Activated CD4-positive, CD25-positive, alpha-beta regulatory T cell treated with anti-CD3 and anti-CD28 coated beads, Interleukin-2, amount 50 U/mL, for 24 hours (primary cell): ENCODE measurements at places on chromosomes 7 and 10.
A peak's percentile ranks its signal among the peaks of the same experiment; 100 is the strongest.

DNA sequence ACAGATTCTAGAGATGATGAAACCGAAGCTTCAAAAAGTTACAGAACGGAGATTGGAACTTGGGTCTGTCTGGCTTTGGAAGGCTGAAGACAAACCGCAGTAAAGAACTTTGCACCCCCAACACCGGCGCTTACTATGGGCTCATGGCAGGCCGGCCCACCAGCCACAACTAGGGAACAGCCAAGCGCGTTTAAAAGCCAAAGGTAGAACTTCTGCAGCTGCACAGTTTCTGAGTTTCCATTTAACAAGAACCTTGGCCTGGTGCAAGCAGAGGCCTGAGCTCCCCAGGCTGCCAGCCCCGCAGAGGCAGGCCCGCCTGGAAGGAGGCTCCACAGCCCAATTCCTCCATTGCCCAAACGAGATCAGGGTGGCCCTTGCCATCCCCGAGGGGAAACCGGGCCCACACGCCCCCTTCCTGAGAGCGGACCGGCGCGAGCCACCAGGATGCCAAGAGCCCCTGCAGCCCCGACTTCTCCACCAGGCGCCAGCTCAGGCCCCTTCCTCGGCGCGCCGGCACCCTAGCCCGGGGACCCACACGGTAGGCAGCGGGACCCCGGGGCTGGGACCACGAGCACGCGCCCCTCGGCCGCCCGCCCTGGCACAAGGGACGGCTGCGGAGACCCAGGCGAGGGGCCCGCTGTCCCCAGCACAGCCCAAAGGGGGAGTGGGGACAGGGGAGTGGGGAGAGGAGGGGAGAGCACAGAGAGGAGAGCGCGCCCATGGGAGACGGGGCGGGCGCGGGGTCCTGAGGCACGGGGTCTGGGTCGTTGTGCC, 566 bp downstream of the MAD1L1 start:
- ATAC-seq = peak; percentile 61

GRCh38 chr7:18167815-18168214, 140.2 kb upstream of the PRPS1L1 start:
- ATAC-seq = no peak

DNA sequence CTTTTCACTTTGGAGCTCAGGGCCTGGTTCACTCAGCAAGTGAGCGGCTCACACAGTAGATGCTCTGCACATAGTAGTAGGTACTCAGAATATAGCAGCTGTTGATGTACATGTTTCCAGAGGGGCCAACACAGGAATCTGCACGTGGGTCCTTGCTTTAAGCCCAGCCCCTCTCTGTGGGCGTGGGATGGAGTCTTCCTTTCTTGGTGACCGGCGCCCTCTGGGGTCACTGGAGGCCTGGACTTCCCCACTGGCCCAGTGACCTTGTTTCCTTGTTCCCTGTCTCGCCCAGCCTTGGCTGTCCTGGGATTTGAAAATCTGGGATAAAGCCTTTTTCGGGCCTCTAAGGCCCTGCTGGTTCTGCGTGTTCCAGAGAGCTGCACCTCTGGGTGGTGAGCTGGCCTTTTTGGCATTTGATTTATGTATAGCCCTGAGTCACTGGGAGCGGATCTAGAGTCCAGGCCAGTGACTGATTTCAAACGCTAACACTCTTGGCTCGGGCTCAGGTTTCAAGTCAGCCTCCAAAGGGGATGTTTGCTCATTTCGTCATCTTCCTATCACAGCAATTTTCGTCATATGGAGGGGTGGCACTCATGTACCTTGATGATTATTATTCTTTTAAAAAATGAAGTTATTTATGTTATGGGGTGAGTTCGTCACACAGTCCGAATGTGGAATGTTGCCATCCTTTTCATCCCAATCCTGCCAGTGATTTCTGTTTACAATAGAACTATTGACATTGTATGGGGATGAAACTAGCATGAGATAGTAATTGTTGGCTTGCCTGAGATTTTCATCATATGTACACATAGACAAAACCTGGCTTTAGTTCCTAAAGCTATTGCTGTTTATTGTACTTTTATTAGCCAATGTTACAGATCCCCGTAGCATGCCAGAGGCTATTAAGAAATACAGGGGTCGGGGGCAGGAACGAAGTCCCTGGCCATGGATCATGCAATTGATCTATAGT, 65.5 kb downstream of the CUX1 start:
- ATAC-seq = no peak

- no peak for ATAC-seq
These were observed 52.2 kb downstream of the GPR158 start for GRCh38 chr10:25226775-25227682.

GRCh38 chr10:3053155-3053554, 14.2 kb upstream of the PFKP start:
- ATAC-seq = no peak

GRCh38 chr7:103651593-103652377, 205.8 kb upstream of the SLC26A5 start:
- ATAC-seq = no peak

- peak; percentile 79 for ATAC-seq
These were observed 569 bp downstream of the ZNF316 start for GRCh38 chr7:6637544-6638229.

DNA sequence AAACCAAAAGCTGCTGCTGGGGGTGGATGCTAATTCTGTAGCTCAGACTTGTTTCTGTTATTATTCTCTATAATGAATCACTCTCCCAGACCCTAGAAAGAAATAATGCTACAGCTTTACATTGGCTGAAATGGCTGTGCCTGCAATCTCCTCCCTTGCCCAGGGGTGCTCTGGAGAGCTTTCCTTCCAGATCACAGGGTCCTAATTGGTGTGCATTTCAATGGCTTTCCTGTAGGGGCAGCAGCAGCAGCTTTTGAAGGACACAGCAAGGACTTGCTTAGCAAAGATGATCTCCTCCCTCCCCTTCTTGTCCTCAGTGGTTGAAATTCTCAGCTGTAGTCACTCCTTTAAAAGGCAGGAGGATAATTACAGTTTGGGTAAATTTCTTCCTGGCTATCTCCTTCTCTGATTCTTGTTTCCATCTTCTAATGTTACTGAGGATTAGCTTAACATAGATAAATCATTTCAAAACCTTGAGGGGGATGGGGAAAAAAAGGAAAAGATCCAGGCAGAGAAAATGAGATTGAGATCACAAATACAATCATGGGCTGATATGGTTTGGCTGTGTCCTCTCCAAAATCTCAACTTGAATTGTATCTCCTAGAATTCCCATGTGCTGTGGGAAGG, 120.2 kb upstream of the CTTNBP2 start:
- no peak for ATAC-seq

GRCh38 chr7:91875851-91876250, 4.7 kb downstream of the MTERF1 start:
- no peak for ATAC-seq

DNA sequence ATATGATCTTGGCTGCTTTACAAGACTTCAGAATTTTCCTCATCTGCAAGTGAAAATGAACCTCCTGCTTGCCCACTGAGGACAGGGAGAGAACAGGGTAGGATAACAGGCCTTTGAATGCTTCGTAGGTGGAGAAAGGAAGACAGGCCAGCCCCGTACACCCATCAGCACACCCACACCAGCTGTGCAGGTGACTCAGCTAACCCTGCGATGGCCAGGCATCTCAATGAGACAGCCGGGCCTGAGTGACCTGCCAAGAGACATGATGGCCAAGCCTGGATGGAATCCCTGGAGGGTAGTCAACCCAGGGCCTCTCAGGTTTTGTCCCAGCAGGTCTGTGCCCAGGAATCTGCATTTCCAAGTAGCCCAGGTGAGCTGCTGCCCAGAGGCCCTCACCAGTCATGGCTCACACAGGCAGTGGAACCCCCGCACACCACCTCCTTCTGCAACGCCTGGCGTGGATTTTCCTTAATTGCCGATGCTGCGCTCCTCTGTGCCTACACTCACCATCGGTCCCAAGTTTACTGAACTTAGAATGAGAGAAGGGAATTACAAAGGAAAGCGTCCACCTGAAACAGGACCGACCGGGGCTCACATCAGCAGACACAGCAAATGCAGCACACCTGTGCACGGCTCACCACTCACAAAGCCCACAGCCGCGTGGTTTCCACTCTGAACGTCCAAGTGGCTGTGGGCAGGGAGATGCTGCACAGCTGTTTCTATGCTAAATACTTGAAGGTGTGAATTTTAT, 163.7 kb downstream of the DIP2C start:
- ATAC-seq = no peak

DNA sequence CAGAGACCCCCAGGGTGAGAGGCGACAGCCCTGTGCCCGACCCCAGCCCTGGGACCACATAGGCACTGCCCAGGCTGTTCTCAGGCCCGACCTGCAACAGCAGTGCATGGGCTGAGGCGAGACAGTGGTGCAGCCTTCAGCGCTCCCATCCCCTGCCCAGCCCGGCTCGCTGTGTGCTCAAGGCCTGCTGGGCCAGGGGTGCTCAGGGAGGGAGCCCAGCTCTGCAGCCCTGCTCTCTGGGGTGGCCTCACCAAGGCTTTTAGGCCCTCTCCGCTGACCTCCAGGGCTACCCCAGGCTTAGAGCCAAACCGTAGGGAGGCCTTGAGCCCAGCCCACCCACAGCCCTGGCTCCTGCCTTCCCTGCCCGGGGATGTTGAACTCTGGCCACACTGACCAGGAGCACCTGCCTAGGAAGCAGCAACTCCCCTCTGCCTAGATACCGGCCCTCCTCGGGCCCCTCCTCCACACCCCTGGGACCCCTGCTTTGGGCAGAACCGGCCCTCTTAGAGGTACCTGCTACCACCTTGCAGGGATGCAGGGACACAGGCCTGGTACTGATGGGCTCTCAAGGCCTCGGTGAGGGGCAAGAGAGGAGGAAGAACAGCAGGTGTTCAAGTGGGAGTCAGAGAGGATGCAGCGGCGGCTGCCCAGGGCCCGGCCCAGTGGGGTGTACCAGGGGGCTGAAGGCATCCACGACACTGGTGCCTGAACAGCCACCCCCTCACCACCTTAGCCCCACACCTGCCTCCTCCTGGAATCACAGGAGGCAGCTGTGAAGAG, 231.5 kb downstream of the ELFN1 start:
- no peak for ATAC-seq

DNA sequence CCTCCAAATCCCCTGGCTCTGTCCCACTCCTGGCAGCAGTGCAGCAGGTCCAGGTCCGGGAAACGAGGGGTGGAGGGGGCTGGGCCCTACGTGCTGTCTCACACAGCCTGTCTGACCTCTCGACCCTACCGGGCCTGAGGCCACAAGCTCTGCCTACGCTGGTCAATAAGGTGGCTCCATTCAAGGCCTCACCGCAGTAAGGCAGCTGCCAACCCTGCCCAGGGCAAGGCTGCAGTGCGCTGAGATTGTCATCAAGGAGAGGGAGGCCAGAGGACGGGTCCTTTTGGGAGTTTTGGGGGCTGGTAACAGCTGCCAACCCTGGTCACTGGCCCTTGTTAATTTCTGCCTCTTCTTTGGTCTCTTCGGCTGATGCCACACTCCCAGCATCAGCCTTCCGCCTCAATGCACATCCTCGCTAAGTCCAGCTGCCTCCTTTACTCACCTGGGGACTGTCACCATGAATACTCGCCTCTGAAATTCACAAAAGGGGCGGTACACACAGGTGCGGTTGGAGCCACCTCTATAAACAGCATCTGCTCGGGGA, 3.5 kb downstream of the EPO start:
- ATAC-seq = no peak

DNA sequence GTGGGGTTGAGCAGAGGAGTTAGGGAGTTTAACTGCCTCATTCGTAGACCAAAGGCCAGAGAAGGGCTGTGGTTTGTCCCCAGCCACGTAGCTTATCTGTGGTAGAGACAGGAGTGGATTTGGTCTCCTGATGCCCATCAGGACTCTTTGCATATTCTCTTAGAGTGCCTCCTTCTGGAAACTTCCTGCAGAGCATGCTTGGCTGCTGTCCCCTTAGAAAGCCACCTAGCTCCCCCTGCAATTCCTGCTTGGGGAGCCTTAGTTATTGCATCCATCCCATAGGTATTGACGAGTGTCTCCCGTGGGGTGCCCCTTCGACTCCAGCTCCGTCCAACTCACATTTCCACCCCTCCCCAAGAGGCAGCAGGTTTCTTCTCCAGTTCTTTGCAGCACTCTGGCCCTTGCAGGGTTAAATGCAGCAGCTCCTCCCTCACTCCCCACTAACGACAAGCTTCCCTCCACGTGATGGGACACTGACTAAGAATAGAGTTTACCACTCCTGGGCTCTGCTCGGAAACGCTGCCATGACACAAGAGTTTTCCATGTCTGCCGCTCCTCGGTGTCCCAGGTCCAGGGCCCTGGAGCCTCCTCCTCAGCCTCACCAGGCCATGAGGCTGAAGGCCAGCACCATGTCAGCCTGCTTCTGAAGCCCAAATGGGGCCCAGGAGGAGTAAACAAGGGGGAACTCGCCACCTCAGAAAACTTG, 147.8 kb upstream of the UNC5B start:
- ATAC-seq = no peak

- ATAC-seq = no peak
These were observed 42.1 kb upstream of the EMX2 start for GRCh38 chr10:117500456-117500855.

GRCh38 chr7:117069379-117069778, 116.1 kb downstream of the ST7 start:
- no peak for ATAC-seq

DNA sequence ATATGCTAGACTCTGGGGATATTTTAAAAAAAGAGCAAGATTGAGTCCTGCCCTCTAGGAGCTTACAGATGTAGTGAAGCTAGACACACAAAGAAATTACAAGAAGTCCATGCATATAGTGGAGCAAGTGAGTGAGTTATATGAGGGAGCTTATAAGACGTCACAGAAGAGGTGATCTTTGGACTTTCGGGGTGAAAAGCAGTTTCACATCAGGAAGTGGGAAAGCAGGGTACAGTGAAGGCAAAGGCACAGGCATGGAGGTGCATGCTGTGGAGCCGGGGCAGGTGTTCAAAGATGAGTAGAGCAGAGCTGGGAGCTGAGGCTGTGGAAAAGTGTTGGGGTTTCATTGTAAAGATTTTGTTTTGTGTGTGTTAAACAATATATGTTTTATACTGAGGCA, 38.5 kb upstream of the EXOC6 start:
- no peak for ATAC-seq

DNA sequence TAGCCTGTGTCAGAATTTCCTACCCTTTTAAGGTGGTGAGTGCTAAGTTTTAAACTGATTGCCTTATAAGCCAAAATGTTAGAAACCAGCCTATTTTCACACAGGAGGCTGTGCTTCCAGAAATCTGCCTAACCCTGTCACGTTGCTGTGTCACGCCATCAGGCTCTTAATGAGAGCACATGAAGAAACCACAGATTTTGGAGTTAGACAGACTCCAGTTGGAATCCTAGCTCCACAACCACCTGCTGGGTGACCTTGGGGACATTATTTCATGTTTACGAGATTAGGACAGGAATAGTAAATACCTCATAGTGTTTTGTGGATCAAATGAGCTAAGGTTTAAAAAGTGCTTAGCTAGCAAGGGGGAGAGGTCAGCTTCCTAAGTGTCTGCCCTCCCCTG, 321.8 kb downstream of the DPP6 start:
- ATAC-seq = no peak

DNA sequence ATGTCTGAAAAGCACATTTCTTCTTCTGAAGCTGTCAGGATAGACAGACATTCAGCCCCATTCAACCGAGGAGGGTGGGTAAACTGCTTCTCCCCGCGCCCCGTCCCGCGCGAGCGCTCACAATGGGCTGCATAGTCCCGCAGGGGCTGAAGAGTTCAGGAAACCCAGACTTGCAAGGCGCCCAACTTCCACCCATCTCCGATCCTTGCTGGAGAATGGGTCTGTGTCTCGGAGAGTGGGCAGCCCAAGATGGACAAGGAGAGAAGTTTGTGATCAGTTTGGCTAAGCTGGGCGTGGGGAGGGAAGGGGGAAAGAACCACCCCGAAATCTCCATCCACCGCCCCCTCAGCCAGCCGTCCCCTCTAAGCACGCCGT, 686 bp downstream of the AASS start:
- no peak for ATAC-seq

GRCh38 chr7:7639421-7639820, 1.1 kb upstream of the UMAD1 start:
- ATAC-seq = no peak

GRCh38 chr10:2883238-2883637, 184.1 kb upstream of the PFKP start:
- ATAC-seq = no peak
